ENCODE measurements at places on chromosomes 6 and 20. TPM values are rescaled to one million over a fixed set of nuclear protein-coding genes. Genes with fewer than 3 reads are reported as not detected.

DNA sequence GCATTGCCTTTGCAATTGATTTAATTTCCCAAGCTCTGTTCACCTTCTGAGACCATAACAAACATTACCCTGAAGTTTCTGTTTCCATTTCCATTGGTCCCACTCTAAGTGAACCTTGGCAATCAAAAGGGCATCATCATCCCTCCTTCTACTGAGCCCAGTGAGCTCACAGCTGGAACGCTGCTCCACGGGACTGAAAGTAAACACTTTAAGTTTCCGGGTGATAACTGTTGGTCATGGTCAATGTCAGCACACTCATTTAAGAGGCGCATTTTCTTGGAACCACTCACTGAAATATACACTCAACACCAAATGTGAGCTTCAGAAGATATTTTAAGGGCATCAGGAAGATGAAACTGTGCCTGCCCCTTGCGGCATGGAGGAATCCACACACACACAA is 37.1 kb upstream of the RPS6KA2 start:
- no peak for DNase-seq

Gene EMILIN3
- total RNA-seq: 4.9 TPM

DNA sequence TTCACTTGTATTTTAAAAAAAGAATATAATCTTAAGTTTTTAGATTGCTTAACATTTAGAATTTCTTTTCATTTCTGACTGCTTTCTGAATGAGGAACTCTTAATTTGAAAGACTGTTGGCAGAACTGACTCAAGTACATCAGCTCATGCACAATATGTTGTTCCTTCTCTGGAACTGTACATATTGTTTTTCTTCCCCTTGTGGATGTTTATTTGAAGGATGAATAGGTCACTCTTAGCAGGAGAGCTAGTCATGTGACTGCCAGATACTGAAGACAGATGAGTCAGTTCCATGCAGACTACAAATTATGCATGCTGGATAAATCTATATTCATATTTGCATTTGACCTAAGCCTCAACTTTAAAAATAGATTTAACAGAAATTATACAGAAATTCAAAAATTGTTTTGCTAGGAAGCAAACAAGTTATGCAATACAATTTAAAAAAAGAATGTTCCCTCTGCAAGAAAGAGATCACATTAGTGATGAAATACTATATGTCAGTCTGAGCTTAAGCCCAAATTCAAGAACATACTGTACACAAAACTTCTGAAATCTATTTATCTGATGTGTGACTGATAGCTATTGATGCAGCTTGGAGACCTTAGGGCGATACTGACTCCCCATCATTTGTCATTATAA is 1274.9 kb upstream of the GJE1 start:
- no peak for DNase-seq

Gene WDR46
- total RNA-seq: 39.4 TPM

GRCh38 chr20:50151034-50151743 is 2.3 kb downstream of the PEDS1 start:
- no peak for DNase-seq

DNA sequence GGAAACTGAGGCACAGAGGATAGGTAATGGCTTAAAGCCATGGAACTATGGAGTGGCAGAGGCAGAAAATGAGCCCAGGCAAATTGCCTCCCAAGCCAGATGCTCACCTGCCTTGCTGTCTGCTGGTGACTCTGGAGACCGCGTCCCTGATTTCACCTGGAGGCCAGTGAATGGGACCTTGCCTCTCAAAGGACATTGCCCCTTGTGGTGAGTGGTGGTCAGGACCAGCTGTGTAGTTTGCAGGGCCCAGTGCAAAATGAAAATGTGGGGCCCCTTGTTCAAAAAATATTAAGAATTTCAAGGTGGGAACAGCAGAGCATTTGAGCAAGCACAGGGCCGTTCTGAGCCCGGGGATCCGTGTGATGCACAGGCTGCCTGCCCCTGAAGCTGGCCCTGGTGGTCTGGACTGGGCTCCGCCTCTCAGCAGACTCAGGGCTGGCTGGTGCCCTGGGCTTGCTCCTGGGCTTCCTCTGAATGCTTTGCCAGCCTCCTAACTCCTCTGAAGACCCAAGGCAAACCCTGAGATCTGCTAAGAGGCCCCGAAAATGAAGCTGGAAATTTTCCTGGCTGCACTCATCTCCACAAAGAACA is 19.8 kb upstream of the KCNG1 start:
- no peak for DNase-seq

Gene RIMS1
- 111 TPM for total RNA-seq

DNA sequence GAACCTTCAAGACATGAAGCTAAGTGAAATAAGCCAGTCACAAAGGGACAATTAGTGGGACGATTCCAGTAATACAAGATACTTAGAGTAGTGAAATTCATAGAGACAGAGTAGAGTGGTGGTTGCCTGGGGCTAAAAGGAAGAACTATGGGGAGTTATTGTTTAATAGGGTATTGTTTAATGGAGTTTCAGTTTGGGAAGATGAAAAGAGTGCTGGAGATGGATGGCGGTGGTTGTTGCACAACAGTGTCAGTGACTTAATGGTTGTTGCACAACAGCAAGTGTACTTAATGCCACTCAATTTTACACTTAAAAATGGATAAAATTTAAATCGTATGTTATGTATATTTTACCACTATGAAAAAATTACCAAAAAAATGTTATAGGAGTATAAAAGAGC is 209.7 kb upstream of the TENT5A start:
- no peak for DNase-seq

DNA sequence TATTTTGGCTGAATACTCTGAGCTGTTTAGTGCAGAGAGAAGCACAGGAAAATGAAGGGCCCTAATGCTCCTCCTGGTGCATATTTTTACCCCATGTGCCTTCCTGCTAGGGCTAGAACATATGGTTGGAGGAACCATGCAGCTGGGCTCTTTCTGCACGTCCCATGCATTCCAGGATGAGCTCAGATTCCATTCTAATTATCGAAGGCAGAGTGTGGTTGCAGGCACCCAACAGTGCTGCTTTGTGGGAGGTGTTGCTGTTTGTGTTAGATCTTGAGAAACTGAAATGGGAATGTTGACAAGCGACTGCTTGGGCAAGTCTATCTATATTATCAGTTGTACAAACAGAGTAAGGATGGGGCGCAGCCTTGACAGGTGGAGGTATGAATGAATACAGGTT is 419.5 kb downstream of the DHX35 start:
- no peak for DNase-seq

GRCh38 chr6:165829376-165829775 is 166.3 kb upstream of the PDE10A start:
- no peak for DNase-seq

DNA sequence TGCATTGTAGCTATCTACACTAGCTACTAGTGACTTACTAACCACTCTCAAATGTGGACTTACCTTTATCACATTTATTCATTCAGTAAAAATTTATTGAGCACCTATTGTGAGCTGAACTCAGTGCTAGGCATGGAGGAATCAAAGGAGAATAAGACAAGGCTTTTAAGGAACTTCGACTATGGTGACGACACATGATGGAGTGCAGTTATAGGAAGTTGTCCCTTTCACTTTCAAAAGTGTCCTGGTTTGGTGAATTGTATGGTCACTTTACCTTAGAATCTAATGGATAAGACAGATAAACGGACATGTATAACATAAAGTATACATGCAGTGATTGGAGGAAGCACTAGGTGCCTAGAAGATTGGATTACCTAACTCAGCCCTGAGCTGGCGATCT is 4.3 kb downstream of the AKAP7 start:
- DNase-seq: no peak

Gene PDYN
- 1.8 TPM for total RNA-seq

DNA sequence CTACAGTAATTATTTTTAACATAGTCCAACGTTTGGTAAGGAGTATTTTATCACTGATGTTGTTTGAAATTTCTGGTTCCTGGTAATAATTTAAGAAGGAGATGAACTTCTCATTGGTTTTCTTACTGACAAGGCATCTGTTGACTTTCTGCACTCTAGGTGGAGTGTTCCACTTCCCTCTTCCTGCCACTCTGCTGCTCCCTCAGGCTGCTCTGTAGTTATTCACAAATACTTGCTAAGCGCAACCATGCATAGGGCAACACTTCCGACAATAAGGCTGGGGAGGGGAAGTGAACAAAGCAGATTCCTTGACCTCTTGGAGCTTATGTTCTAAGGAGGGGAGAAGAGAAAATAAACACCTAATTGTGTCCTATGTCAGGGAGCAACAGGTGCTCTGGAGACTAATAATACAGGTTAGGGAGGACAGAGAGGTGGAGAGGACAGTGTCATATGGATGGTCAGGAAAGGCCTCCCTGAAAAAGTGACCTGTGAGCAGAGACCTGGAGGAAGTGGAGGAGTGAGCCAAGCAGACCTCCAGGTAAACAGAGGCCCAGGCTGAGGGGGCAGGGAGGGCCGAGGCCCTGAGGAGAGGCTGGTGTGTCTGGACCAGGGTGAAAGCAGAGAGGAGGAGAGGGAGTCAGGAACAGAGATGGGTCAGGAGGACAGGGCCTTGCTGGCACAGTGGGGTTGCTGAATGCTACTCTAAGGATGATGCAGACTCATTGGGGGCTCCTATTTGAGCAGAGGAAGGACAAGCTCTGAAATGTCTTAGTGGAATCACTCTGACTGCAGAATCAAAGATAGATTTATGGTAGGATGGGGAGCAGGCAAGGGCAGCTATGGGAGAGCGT is 134.8 kb upstream of the SLC24A3 start:
- no peak for DNase-seq

Gene SCUBE3
- 0.18 TPM for total RNA-seq

- DNase-seq: no peak
Measured at GRCh38 chr6:165484178-165484889, 174.9 kb upstream of the C6orf118 start.

DNA sequence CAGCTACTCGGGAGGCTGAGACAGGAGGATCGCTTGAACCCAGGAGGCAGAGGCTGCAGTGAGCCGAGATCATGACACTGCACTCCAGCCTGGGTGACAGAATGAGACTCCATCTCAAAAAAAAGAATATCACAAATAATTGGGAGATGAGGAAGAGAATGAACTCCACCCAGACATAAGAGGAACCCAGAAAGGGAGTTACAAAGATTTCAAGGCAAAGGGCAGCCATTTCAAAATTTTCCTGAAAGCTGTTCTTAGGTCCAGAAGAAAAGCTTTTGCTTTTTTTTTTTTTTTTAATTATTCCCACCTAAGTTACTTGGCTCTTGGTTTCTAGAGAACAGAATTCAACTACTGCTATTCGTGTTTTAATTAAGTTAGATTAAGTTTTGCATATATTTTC is 23.8 kb downstream of the MYB start:
- DNase-seq: no peak

Gene MCUR1
- total RNA-seq: 37.6 TPM

DNA sequence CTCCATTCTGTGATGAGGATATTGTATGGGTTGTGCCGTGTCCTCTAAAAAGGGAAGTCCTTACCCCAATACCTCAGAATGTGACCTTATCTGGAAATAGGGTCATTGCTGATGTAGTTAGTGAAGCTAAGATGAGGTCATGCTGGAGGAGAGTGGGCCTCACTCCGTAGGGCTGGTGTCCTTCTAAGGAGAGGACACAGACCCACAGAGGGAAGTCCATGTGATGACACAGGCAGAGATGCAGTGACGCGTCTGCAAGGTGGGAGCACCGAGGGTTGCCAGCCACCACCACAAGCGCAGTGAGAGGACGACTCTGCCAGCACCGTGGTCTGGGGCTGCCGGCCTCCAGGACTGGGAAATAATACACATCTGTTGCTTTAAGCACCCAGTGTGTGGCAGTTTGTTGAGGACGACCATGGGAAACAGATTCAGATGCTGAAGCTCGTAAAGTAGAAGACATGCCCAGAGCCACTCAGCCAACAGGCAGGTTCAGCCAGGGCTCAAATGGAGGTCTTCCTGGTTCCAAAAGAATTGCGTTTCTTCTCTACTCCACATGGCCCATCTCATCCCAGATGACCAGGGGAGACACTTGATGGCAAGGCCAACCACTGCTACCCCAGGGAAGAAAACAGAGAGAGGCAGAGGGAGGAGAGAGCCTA is 59.2 kb upstream of the DUSP22 start:
- DNase-seq: no peak

DNA sequence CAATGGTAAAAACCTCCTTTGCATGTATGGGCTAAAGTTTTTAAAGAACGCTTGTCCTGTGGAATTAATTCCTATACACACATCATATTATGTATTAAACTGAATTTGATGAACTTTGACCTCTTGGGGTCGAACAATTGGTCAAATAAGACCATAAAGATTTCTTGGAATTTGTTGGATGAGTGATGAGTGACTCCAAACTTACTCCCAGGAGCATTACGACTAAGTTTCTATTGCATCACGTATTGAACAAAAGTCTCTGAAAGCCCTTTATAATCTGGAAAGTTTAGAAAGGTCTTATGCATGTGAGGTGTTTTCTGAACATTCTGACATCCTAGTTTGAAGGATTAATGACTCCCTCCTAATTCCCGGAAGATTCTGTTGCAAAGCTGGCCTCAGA is 126.9 kb upstream of the BMP5 start:
- DNase-seq: no peak

Gene TXLNB
- total RNA-seq: 1.1 TPM

- no peak for DNase-seq
Measured at GRCh38 chr20:40663991-40664880, 24.8 kb downstream of the MAFB start.

DNA sequence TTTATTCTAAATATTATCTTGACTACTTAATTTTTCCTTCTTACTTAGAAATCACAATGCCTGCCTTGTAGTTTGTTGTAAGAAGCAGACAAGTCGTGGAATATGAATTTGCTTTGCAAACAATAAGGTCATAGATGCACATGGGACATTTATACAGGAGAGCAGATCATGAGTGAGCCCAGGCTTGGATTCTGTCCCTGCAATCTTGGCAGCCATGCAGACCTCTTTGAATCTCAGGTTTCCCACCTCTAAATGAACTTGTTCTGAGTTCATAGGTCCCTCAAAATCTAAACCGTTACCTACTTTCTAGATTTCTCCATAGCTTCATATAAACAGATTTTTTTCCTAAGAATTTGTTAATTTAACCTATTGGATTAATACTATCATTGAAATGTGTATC is 19.5 kb downstream of the KIAA0408 start:
- DNase-seq: no peak

- DNase-seq: no peak
Measured at GRCh38 chr6:47267301-47267700, 42.4 kb downstream of the TNFRSF21 start.

GRCh38 chr6:93164781-93165180 is 254.6 kb downstream of the EPHA7 start:
- DNase-seq: no peak

DNA sequence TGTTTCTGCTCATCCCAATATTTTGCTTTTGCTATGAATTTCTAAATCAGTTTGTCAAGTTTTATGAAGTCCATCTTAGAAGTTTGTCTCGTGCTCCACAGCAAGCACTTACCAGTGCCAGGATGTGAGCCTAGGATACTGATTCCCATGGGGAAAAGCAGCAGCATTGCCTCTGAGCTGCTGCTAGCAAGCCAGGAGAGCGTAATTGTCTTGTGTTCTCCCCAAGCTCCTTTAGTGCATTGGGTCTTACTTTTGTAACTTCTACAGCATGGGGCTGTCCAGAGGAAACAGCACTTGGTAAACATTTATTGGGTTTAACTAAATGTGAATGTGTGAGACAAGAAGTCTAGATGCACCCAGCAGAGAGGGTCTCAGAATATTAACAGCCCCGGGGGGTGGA is 76.1 kb downstream of the RNF182 start:
- DNase-seq: no peak

Measured in dorsolateral prefrontal cortex (tissue), 122 donors.